ENCODE measurements at places on chromosomes 6 and 20.

DNA sequence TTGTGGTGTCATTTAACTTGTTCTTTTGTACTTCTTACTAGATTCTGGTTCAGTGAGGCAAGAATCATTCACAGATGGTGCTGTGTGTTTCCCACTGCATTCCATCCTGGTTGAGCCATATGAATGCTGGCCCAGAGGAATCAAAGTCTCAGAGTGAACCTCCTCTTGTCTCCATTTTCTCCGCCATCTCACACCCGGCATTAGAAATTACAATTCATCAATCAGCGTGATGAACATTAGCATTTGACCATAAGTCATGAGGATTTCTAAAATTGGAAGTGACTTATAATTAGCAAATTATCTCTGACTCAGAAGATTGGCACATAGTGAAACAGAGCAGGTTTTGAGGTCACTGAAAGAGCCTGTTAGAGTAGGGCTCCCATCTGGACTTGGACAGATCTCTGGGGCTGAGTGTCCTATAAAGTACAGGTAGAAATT, 25.2 kb downstream of the TNFAIP3 start:
- DNase-seq, result no peak

GRCh38 chr6:48397887-48398286, 286.9 kb upstream of the PTCHD4 start:
- DNase-seq, result no peak

GRCh38 chr6:9977411-9977810, 437.5 kb downstream of the TFAP2A start:
- no peak for DNase-seq

GRCh38 chr6:143581835-143582480, 70.4 kb upstream of the FUCA2 start:
- no peak for DNase-seq

- DNase-seq, result no peak
Measured at GRCh38 chr20:26208296-26209091, 511.8 kb upstream of the ZNF337 start.

DNA sequence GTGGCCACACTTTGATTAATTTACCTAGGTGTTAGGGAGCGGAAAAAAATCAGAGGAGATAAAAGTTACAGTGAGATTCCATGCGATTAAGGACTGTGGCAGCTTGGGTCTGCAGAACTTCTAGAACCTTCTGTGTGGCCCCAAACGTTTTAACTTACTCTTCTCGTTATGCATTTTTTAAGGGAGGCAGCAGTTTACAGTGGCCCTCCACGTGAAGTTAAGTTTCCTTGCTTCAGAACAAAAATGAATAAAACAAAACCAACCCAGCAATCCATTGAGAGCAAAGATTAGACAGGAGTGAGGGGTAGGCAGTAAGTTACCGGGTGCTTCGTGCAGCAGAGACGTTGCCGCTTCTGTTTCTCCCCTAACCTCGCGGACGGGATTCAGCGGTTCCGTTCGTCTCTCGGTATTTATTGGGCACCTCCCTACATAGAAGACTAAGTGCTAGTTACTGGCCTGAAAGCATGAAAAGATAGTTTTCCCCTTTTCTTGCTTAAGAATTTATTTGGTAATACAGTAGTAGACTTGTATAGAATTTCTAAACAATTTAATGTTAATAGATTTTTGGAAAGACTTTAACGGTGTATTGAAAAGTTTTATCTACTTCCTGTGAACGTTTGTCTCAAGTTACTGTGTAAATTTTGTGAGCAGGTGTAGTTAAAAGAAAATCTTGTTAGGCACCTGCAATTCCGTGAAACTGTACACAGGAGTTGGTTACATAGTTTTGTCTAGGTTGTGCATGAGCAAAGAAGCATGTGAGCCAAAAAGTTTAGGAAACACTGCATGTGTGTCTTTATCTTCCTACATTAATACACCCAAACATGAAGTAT, 1.1 kb downstream of the BAG2 start:
- no peak for DNase-seq

- no peak for DNase-seq
Measured at GRCh38 chr6:20412682-20413073, 11.0 kb downstream of the E2F3 start.

DNA sequence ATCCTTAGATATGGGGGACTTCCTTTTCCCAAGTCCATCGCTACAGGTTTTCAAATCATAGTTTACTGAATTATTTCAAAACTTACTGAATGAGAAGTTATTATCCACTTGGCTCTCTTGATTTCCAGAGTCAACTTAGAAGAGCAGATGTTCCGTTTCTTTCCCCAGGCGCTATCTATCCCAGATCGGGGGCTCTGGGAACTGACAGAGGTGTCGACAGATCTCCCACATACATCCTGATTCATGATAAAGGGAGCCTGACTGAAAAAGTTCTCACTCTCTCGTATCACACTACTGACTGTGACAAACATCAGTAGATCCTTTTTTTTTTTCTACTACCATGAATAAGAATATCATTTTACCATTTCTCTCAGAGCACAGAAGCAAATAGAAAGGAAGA, 654.8 kb downstream of the RNF144B start:
- no peak for DNase-seq

DNA sequence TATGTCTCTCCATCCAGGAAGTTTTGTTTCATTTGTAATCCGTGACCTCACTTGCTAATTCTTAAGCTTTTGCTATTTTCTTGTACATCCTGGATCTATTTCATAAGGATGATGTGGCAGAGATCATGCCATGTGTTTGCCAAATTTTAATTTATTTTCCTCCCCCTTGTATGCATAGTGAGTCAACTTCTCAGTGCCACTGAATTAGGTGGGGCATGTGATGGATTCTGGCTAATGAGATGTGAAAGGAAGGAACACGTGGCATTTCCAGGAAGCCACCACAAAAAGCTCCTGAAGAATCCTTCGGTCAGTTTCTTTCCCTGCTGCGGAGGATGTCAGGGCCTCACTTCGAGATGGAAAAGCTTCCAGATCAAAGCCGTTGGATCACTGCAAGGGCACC, 86.2 kb upstream of the PRL start:
- no peak for DNase-seq

GRCh38 chr20:16662467-16662866, 67.4 kb upstream of the SNRPB2 start:
- DNase-seq, result no peak

GRCh38 chr6:162343936-162344645, 383.5 kb downstream of the PRKN start:
- no peak for DNase-seq

DNA sequence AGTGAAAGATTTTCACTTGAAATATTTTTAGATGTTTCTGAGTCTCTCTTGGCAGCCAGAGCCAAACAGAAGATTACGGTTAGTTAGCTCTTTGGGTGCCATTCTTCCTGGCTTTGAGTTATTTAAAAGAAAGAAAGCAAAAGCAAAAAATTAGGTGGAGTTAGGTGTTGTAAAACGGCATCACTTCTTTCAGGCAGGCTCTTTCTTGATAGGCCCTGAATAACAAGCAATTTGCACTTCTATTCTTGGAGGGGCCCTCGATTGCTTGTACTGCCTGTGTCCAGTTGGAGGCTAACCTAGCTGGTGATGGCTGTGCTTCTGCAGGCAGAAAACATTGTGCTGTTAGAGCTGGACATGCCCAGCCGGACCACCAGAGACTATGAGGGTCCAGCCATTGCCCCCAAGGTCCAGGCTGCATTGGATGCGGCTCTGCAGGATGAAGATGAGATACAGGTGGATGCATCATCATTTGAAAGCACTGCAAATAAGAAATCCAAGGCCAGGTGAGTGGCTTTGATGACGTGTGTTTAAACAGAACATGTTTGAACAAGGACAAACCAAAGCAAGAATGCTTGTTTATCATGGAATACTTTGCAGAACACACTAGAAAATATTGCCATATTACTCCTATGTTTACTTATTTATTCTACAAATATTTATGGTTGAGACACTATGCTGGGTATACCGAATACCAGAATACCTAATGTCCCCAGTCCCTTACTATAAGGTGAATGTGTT, 28.1 kb upstream of the ASXL1 start:
- no peak for DNase-seq

GRCh38 chr20:582204-582603, 27.9 kb downstream of the TCF15 start:
- no peak for DNase-seq

Measured in GM12878 (cell line).